Thyroid gland (tissue), 4 donors: ENCODE measurements at places on chromosomes 12 and 14.

- DNase-seq, result no peak
Measured at GRCh38 chr12:2461046-2461445, 333.7 kb upstream of the FKBP4 start.

DNA sequence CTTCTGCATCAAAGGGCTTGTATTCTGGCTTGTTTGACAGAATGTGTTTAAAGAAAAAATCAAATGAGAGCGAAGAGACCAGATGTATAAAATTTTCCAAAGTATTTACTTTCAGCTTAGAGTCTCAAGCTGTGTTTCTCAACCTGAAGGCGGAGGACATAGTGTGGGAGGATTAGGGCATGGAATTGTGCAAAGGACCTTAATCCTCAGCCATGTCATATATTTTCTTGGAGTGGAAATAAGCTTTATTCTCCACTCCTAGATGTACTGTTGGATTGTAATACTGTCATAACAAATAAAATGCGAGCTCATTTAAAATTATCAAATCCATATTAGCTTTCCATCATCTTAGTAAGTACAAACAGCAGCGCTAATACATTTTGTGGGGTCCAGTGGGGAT is 154.0 kb downstream of the PAH start:
- no peak for DNase-seq

DNA sequence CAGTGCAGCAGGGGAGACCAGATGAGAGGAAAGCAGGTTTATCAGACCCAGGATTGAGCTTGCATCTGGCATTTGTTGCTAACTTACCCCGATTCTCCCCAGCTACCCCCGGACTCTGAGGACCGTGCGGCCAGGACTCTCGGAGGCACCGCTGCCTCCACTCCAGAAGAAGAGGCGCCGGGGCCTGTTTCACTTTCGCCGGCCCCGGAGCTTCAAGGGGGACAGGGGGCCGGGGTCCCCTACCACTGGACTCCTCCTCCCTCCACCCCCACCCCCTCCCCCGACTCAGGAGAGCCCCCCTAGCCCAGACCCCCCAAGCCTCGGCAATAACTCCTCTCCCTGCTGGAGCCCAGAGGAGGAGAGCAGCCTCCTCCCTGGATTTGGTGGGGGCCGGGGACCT is 6.5 kb upstream of the CPNE6 start:
- no peak for DNase-seq

- DNase-seq, result no peak
Measured at GRCh38 chr12:120677765-120678473, 9.0 kb upstream of the MLEC start.

DNA sequence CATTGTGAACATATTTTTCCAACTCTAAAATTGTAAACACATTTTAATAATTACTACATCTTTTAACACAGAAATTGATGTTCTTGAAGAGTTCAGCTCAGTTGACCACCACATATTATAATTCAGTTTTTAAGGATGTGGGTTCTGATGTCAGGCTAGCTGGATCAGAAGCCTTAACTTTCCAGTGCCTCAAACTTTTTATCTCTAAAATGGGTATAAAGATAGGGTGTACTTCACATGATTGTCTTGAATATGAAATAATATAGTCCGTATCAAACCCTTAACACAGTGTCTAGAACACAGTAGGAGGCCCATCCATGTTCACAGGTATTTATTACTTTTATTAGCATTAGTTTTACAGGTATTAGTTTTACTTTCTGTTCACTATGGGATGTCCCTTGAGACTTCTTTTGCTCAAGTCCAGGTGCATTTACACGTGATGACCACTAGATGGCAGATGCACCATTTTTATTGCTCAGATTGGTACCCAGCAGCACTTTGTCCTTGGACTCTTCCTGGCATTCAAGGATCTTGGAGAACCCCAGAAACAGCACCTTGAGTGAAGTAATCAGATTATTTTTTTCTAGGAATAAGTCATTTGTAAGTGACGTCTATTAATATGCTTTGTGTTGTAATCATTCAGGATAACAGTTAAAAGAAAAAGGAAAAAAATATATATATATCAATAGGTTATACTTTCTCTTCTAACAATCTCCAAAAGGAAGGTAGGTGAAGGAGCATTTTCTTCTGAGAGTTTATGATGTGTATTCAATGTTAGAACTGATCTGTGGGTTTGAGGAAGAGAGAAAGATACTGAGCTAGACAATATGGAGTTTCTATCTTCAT is 580.2 kb downstream of the ETNK1 start:
- DNase-seq, result peak; percentile 2

DNA sequence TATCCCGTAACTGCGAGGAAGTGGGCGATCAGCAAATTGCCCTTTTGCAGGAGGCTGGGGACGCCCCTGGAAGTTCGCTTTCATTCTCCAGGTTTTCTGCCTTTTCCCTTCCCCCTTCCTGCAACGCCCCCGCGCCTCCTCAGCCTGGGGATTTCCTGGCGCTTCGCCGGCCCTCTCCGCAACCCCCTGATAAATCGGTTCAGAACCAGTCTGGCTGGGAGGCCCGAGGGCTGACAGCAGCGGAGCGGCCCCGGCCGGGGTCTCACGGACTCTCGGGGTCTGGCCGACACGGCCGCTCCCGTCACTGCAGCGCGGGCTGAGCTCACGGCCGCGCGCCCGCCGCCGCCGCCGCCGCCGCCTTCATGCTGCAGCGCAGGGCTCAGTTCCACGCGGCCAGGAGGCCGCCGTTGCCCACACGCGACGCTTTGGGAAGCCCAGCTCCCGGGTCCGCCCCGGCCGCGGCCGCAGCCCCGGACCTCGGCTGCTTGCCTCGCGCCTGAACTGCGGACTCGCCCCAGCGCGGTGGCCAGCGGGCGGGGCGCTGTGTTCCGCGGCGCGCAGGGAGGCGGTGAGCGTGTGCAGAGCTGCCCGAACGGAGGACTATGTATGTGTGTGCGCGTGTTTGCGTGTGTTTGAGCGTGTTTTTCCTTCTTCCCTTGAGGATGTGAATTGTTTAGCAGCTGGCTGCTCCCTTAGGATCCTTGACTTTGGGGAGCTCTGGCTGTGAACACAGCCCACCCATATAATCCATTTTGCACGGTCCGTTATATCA is at the start of gene LRFN5:
Gene LRFN5, plus strand, starts transcription at position 345 of the 772 bp plus-strand sequence.
- peak; percentile 49 for DNase-seq

- no peak for DNase-seq
Measured at GRCh38 chr12:118307069-118307954, 65.4 kb downstream of the TAOK3 start.

GRCh38 chr12:17030338-17030737 is 424.4 kb upstream of the LMO3 start:
- no peak for DNase-seq

GRCh38 chr14:89574420-89574819 is 157.4 kb upstream of the FOXN3 start:
- no peak for DNase-seq

- DNase-seq, result no peak
Measured at GRCh38 chr14:68607867-68608573, 184.8 kb downstream of the ZFP36L1 start.

GRCh38 chr14:87217023-87217422 is 776.0 kb downstream of the GALC start:
- no peak for DNase-seq

DNA sequence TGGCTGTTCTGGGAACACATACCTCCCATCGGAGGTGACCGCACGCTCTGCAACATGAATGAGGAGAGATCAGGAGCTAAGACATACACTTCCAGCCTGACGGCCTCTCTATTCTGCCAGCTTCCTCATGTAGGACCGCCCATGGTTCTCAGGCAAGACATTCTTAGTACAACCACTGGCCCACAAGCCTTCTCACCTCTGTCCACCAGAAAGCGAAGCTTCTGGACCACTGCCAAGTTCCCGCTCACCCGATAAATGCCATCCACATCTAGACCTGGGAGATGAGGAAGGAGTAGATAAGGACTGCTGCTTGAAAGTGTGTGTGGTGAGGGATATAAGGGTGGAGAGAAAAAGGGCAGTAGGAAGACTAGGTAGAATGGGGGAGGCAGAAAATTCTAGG is 5.2 kb downstream of the ARHGAP9 start:
- DNase-seq, result no peak

DNA sequence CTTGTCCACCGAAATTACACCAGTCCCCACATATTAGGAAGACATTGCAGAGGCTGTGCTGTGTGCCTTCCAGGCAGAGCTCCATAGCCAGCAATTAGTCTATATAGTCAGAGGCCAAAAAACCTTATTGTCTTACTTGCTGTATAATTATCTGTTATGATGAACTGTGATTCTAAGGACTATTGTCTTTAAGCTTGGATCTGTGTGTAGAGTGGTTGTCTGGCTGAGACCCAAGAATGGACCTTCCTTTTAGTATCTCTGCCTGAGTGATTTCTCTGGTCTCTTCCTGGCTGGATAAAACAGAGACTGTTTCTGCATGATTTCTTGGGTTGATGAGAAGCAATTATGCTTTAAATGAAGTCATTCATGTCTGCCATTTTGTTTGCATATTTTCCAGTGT is 465.3 kb downstream of the PRKD1 start:
- DNase-seq, result no peak

- no peak for DNase-seq
Measured at GRCh38 chr14:101377069-101377468, 184.2 kb upstream of the DIO3 start.

DNA sequence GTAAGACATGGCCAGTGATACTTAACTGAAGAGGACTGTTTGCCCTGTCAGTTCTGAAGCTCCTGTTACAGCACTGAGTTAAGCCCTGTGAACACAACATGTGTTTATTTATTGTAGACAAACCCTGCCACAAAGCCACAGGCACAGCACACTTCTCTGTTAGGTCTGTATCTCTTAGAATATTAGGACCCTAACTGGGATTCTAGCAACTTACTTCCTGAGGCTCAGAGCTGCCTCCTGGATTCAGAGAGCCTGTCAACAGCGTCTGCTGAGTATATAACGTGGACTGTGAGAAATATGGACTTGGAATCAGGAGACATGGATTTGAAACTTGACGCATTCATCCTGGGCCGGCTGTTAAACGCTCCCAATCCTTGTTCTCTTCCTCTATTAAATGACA is 135.0 kb upstream of the HIF1A start:
- no peak for DNase-seq

DNA sequence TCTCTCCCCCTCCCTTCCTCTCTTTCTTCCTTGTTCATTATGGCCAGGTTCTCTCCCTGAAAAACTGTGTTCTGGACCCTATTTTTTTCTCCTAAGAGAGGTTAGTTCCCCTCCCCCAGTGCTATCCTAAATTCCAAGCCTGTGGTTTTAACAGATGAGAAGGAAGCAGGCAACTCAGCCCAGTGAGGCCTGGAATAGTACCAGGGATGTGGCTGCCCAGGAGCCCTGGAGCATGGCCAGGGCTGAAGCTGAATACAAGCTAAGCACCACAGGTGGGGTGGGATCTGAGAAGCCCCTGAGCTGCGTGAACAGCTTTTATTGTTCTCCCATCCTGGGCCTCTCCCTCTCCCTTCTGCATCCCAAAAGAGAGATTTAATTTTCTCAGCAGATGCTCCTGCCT is 1581.3 kb upstream of the TMEM132C start:
- no peak for DNase-seq

GRCh38 chr14:50407111-50407812 is 10.6 kb upstream of the CDKL1 start:
- DNase-seq, result no peak

DNA sequence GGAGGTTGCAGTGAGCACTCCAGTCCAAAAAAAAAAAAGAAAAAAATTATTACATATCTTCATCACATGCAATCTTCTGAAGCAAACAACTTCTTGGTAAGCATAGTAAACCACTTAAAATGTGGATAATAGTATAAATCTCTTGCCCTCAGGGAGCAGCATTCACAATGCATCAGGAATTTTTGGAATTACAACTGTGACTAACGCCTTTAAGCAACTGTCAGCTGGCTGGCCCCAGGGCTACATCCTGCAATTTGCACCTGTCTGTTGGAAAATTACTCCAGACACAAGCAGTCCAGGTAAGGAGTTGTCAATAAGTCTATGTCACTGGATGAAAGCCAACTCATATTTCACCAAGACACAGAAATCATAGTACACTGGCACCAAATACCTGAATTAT is 5.5 kb upstream of the SLC7A7 start:
- no peak for DNase-seq

- no peak for DNase-seq
Measured at GRCh38 chr12:2185751-2186341, 133.1 kb downstream of the CACNA1C start.

- no peak for DNase-seq
Measured at GRCh38 chr12:95549392-95550084, 1.7 kb downstream of the USP44 start.

DNA sequence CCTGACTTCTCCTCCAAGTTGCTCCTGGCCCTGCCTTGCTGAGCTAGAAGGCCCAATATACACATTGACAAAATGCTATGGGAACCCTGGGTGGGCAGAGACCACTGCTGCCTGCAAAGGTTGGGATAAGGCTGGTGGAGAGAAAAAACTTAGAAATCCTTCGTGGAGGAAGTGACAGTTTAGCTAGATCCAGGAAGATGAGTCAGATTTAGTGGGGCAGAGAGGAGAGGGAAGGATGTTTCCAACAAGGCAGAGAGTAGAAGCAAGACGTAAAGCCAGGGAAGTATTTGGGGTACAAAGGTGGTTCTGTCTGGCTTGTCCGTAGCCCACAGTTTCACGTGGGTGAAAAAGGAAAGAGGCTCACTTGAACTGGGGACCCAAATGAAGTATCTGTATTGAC is 69.0 kb upstream of the CLMN start:
- no peak for DNase-seq

DNA sequence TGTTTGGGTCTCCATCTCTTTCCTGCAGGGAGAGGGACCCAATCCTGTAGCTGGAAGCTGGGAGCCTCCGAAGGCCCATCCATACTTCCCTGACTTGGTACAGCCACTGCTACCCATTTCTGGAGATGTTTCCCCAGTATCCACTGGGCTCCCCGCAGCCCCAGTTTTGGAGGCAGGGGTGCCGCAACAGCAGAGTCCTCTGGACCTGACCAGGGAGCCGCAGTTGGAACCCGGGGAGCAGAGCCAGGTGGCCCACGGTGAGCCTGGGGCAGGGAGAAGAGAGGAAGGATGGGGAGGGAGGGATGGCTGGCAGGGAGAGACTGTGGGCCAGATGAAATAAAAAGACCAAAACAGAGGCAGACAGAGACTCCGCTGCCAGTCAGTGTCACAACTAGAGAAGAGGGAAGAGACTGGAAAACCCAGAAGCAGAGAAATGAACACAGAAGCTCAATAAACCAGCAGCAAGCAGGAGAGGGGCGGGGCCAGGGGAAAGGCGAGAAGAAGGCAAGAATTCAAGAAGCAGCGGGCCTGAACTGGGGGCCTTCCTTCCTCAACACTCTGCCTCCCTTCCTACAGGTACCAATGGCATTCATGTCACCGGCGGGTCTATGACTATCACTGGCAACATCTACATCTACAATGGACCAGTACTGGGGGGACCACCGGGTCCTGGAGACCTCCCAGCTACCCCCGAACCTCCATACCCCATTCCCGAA is 6.3 kb downstream of the LTBR start:
- no peak for DNase-seq
